M059J (cell line): ENCODE measurements at places on chromosomes 13 and 19. TPM values are rescaled to one million over a fixed set of nuclear protein-coding genes. Genes with fewer than 3 reads are reported as not detected.

Gene CGB8
- total RNA-seq: 15.7 and 21.3 TPM in 2 replicates

Gene NOSIP
- total RNA-seq: 122 and 129 TPM in 2 replicates

DNA sequence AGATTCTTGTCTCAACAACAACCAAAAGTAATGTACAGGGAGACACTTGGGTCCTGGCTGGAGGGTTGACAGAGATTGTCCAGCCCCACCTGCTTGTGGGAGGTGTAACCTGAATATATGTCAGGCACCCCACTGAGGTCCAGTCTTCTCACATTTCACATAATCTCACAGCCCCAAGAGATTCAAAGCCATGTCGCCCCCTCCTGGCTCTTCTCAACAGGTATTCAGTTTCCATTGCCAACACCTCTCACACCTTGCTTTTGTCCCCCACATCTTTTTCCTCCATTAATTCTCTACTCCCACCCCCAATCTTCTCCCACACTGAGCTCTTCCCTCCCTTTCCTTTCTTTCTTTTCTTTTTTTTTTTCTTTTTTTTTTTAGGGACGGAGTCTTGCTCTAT is 11.2 kb downstream of the UNC13A start:
- peak; percentile 13 for DNase-seq

Gene GRIN3B
- total RNA-seq: not detected in 2 replicates

GRCh38 chr19:36379510-36379819 is 464 bp upstream of the ZFP14 start:
- DNase-seq: no peak

- peak; percentile 72 for DNase-seq
Measured at GRCh38 chr19:15466851-15467733, 2.7 kb upstream of the RASAL3 start.

DNA sequence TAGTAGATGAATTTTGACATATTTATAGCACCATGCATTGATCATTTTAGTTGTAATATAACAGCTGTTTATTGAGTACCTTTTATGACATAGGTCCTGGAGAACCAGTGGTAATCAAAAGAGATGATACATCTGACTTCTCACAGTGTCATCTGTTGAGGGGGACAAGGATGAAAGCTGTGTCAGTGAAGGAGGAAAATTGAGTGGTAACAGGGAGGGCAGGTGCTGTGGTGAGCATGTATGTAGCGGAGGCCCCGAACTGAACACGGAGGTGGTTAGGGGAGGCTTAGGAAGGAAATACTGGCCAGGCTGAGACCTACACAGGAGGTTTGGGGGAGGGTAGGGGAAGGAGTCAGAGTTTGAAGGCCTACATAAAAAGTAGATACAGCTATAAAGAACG is 199.7 kb downstream of the GGACT start:
- DNase-seq: no peak

Gene CYP4F3
- 0.15 TPM in 1 of 2 replicates, not detected in the other for total RNA-seq

Gene CGB3
- total RNA-seq: 1.7 and 7.0 TPM in 2 replicates

- DNase-seq: peak; percentile 2
Measured at GRCh38 chr13:83450591-83450990, 431.7 kb downstream of the SLITRK1 start.
